ENCODE measurements at places on chromosomes 2 and 18.

- ATAC-seq = peak; percentile 78
Measured at GRCh38 chr2:105806996-105807395, 62.3 kb downstream of the NCK2 start.

- peak; percentile 92 for ATAC-seq
Measured at GRCh38 chr2:181312515-181312927, 144.7 kb upstream of the ITGA4 start.

- peak; percentile 53 for ATAC-seq
Measured at GRCh38 chr2:46229134-46230063, 67.8 kb upstream of the EPAS1 start.

- no peak for ATAC-seq
Measured at GRCh38 chr2:202436626-202437025, 60.5 kb downstream of the BMPR2 start.

- ATAC-seq = no peak
Measured at GRCh38 chr2:31027549-31027948, 110.7 kb downstream of the GALNT14 start.

DNA sequence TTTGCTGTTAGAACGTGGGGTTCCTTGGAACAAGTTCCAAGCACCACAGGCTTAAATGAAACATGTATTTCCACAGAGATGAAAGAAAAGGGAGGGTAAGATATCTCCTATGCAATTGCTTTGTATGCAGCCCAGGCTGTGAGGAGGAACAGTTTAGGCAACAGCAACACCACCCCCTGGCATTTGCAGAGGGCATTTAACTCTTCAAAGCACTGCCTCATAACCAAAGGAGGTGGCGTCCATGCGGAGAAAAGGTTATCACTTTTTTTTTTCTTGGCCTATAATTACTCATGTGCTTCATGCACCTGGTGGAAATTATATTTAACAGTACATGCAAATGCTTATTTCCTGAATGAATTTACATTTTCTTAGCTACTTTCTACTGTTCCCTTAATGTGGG, 286.0 kb downstream of the LPIN1 start:
- ATAC-seq = peak; percentile 94

DNA sequence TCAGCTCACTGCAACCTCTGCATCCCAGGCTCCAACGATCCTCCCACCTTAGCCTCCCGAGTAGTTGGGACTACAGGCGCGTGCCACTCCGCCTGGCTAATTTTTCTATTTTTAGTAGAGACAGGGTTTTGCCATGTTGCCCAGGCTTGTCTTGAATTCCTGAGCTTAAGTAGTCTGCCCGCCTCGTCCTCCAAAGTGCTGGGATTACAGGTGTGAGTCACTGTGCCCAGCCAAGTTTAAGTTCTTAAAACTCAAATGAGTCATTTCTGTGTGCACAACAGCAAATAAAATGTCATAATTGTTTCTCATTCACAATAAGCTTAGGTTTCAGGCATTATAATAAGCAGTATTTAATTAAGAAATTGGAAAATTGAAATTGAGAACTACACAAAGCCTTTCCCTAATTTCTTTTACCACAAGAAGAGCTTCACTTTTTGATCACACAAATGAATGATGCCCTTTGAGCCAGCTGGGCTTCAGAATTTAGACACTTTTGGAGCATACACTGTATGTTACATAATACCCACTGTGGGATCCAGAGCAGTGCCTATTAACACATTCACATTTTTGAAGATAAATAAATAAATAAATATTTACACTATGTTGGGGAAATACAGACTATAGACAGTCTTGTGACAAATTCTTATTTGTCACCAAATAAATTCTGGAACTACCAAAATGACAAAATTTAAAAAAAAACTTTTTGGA, 8.6 kb upstream of the ME2 start:
- ATAC-seq = no peak

DNA sequence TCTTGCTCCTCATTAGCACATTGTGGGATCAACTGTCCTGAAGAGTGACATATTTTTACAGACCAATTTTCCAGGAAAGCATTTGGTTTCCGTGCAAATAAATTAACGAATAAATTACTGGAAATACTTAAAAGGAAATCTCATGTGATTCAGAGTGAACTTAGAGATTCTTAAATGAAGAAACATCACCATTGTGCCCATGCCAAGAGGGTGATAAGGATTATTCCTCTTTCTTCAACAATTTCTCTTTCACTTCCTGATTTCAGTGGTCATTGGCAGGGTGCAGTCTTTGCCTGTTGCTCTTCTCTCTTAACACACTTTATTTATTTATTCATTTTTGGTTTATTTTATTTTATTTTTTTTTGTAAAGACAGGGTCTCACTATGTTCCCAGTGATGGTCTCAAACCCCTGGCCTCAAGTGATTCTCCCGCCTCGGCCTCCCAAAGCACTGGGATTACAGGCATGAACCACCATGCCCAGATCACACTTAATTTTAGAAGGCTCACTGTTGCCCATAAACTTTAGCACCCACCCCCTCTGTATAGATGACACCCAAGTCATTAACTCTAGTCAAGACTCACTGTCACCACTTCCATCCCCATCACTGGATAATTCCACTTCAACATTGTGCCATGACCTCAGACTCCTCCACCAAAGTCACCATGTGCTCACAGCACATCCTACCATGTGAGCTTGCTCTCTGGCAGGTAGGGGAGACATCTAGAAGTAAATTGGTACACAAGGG, 92.6 kb upstream of the CERS6 start:
- no peak for ATAC-seq

DNA sequence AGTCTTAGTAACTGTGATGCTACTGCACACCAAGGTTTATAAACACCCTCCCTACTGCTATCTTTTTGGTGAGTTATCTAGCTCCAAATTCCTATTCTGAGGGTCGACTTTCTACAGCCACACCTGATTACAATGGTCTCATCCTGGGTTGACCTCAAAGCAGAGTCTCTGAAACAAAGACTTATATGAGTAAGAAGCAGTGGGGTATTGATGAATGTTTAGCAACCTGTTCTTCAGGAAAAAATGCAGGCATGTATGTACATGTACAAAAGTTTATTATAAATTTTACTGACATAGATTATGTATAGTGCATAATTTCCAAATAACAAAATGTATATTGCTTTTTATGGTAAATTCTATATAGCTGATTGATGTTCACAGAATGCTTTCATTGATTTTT, 51.6 kb upstream of the FMNL2 start:
- no peak for ATAC-seq

DNA sequence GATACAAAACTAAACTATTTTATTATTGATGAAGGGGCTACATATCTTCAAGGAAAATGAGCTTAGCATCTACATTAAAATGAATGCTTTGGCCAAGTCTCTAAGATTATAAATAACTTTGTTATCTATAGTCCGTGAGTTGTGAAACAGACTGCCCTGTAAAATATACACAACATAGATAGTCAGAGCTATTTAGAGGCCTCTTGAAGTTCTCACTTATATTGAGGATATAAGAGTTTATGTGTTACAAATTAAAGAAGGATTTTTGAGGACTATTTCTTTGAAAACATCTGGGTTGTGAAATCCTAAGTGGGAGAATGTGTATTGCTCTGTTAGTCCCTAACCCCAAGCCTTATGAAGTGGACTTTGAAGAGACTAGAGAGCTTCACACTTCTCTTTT, 292.0 kb upstream of the CDH2 start:
- ATAC-seq = no peak

GRCh38 chr2:6618201-6618600, 247.5 kb downstream of the CMPK2 start:
- no peak for ATAC-seq

DNA sequence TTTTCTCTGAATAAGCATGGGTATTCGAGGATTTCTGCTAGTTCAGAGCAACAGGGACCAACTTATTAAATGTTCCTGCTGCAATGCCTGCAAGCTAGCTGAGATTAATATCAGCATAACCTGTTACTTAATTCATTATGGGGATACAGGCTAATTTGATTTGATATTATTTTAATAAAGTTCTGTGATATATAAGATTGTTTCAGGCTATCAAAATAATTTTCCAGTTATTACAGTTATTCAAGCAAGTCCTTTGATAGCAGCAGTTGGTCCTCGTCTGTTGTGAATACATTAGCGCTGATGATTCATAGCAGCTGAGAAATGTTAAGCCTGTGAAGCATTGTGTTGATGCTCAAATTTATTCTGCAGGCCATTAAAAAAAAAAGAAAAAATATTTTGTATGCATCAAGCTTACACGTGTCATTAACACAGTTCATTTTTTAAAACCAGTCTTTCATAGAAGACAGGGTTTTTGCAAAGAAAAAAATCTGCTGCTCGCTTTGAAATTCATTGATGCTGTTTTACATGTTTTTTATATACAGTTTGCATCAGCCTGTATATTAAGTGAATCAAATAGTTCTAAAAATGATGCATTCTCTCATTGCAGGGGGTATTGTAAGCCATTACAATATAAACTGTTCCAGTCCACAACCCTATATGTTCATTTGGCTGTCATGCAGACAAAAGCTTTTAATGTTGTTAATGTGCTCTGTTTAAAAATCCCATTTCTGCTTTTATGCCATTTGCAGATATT, 482.5 kb downstream of the BCL11A start:
- ATAC-seq = no peak

DNA sequence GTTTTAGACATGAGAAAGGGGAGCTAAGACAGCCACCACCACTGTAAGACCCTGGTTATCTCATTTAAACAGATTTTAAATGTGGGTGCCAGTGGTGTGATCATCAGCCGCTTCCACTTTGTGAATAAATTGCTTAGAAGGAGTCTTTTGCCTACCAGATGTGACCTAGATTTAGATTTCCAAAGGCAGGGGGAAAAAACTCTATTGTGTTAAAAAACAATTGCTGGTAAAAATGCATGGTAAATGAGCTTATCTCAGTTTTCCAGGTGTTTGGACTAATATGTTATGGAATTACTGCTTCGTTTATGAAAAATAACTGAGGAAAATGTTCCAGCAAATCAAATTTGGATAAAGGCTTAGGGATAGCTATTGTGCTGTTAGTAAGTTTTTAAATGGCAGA, 466.3 kb upstream of the RAB12 start:
- no peak for ATAC-seq

- no peak for ATAC-seq
Measured at GRCh38 chr18:2168022-2168421, 403.3 kb downstream of the METTL4 start.

GRCh38 chr2:6780765-6781274, 84.9 kb downstream of the CMPK2 start:
- peak; percentile 73 for ATAC-seq

DNA sequence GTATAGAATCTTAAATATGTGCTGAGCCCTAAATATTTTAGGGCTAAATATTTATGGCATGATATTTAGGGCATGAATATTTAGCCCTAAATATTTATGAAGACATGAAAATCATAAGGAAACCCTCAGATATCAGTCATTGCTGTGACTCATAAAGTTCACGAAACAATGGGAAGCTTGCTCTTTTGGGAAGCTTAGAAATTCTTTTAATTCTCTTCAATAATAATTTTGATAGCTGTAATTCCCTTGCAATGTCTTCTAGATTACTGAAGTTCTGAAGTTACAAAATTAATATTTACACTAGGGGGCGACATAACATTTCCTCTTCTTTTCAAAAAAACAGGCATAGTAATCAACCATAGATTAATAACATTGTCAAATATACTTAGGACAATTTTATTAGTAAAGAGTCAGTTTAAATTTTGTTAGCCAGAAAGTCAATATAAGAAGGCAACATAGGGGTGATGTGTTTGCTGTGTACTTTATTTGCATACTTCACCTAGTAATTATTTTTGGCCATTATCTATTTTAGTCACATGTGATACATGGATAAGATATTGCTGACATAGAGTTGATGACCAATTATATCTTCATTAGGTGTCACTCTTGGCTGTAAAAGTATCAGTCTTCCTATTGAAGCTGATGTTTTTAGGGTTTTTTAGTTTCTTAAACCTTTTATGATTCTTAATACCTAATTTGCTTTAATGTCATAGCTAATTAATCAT, 13.2 kb downstream of the ZNF804A start:
- no peak for ATAC-seq

GRCh38 chr18:48325115-48325665, 84.0 kb downstream of the ZBTB7C start:
- no peak for ATAC-seq

GRCh38 chr18:70363861-70364260, 75.0 kb downstream of the SOCS6 start:
- no peak for ATAC-seq

DNA sequence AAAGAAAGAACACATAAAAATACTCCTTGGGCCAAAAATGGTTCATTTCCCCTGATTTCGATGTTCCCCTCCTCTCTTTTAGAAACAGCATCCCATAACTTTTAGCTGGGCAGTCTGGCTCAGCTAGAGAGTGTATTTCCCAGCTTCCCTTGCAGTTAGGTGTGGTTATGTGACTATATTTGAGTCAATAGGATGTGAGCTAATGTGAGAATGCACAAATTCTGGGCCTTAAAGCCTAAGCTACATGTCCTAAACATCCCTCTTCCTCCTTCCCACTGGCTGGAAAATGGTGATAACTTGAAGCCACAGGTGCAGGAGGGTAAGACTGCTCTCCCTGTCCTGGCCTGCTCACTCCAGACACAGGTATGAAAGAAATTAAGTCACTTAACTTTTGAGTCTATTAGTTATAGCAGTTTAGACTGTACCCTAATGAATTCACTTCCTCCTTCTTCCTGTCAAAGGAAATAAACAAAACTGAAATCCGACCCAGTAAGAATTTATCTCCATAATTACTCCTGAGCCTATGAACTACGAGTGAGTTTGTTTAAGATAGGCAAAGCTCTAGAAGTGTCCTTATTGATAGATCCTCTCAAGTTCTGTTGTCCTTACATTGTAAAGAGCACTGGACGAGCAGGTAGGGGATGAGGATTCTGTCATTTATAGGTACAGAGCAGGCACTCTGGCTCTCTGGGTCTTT, 177.6 kb downstream of the MTX2 start:
- ATAC-seq = no peak

DNA sequence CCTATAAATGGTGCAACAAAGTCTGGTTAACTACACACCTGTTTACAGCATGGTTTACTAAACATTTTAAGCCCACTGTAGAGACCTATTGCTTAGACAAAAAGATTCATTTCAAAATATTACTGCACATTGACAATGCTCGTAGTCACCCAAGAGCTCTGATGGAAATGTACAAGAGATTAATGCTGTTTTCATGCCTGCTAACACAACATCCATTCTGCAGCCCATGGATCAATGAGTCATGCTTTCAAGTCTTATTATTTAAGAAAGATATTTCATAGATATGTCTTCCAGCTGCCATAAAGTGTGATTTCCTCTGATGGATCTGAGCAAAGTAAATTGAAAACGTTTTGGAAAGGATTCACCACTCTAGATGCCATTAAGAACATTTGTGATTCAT, 781.1 kb downstream of the MBD2 start:
- ATAC-seq = no peak

GRCh38 chr2:229160180-229160579, 110.9 kb downstream of the PID1 start:
- ATAC-seq = no peak
